Foreskin melanocyte (primary cell): ENCODE measurements at places on chromosomes 11 and 22.

- no peak for DNase-seq
Measured at GRCh38 chr11:131809203-131809918, 438.9 kb downstream of the NTM start.

- DNase-seq, result no peak
Measured at GRCh38 chr11:77879218-77879617, 58.3 kb downstream of the AAMDC start.

GRCh38 chr22:20245577-20246367 is 22.3 kb downstream of the RTN4R start:
- no peak for DNase-seq

- no peak for DNase-seq
Measured at GRCh38 chr11:126336671-126337101, 18.8 kb upstream of the ST3GAL4 start.

DNA sequence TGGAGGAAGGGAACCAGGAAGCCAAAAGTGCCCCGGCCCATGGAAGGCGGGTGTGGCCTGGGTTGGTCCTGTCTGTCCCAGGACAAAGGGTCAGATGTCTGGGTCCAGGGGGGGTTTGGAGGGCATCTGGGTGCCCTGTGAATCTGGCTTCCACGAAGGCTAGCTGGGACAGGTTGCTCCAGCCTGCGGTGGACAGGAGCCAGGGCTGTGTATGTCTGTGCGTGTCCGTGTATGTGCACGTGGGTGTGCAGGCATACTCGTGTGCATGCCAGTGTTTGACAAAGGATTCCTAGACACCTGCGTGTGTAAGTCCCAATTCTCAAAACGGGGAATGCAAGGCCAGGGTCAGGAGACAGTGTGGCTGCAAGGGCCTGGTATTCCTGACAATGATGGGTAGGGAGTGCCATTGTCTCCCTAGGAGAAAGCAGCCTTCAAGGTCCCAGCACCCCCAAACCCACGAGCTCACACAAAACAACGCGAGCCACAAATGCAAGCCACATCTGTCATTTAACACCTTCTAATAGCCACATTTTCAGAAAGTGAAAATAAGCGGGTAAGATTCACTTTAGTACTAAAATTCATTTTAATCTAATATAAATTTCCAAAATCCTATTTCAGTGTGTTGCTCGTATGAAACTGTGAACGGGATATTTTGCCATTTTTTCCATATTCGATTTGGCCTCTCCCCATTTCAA is 78.4 kb upstream of the WNT7B start:
- no peak for DNase-seq

GRCh38 chr11:116993599-116993998 is 104.6 kb downstream of the SIK3 start:
- no peak for DNase-seq

DNA sequence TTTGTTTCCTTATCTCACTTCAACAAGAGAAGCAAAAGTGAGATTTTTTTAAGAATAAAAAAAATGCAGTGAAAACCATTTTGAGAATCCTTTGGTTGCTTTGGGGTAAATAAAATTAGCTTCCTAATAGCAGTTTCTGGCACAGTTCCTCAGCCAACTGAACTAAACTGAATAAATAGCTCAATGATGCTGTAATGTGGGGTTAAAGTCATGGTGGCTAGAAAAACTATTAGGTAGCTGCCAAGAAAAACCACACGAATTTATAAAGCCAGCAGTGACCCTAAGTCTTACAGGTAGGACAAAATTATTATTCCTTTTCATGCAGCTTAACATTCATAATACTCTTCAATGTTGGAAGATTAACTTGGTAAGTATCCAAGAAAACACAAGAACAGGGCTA is 142.4 kb downstream of the APIP start:
- DNase-seq, result no peak

DNA sequence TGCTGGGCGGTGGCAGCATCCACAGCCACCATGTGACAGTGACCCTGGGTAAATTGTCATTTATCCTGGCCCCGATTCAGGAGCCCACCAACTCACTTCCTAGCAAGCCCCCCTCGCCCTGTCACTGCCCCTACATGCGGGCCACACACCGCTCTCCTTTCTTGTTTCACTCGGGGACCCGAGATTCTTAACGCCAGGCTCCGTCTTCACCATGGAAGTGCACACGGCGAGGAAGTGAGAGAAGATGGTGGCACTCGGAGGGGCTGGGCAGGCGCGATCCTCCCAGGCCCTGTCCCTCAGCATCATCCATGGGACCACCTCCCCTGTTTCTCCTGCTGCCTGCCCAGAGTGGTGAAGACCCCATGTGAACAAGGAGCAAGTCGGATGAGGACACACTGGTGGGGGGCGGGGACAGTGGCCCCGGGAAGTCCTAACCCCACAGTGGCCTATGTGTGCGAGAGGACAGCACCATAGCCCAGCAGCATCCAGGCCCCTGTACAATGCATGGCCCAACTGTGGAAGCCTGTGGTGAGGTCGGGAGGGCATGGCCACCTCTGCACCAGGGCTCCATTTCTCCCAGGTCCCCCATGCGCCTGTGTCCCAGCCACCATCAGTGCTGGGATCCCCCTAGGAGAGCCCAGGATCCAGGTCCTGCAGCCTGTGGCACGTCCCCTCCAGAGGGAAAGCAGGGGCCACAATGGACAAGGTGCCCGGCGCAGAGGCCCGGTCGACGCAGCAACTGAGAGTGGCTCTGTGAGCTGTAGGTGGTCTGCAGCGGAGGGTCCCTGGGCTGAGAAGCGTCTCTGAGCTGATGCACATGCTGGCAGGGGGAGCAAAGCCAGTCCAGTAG is 262.8 kb downstream of the BRD1 start:
- no peak for DNase-seq

DNA sequence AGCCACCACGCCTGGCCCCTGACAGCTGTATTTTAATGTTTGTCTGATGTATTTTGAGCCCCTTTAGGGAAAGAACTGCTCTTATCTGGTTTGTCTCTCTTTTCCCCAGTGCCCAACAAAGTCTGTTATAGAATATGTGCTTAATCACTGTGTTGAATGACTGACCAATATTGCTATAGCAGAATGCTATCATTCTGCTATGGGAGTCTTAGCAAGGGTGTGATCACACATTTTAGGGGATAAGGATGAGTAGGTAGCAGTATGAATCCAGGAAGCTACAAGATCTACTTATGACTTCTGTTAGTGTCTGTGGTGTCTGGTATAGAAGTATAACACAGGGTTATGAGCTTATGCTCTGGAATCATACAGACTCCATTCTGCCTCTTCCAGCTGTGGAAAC is 117.5 kb upstream of the RRM1 start:
- no peak for DNase-seq

GRCh38 chr11:70193411-70194292 is 9.4 kb upstream of the FADD start:
- DNase-seq, result no peak

- DNase-seq, result no peak
Measured at GRCh38 chr22:46546466-46547178, 9.2 kb upstream of the CELSR1 start.

- no peak for DNase-seq
Measured at GRCh38 chr11:48193876-48194275, 22.7 kb upstream of the OR4B1 start.

- DNase-seq, result no peak
Measured at GRCh38 chr11:67266449-67267187, at the start of gene GRK2. Gene GRK2, plus strand, starts transcription at chr11:67266473. Its CDS starts 227 bp downstream, at chr11:67266700.

GRCh38 chr11:102489186-102490145 is 36.9 kb upstream of the TMEM123 start:
- no peak for DNase-seq

DNA sequence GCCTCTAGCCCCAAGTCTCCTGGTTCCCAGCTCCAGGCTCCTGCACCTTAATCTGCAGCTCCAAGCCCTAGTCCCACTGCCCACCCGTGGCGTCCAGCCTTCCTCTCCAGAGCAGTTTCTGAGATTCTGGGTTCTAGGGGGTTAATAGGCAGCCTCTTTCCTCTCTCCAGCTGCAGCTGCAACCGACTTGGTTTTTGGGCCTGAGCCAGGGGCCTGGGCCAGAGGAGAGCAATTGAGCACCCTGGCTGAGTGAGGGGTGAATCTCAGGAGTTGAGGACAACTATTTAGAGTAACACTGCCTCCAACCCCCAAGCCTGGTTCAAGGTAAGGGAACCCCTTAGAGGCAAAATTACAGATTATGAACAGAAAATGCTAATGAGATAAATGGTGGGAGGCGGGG is 9.0 kb upstream of the CHRM1 start:
- no peak for DNase-seq

DNA sequence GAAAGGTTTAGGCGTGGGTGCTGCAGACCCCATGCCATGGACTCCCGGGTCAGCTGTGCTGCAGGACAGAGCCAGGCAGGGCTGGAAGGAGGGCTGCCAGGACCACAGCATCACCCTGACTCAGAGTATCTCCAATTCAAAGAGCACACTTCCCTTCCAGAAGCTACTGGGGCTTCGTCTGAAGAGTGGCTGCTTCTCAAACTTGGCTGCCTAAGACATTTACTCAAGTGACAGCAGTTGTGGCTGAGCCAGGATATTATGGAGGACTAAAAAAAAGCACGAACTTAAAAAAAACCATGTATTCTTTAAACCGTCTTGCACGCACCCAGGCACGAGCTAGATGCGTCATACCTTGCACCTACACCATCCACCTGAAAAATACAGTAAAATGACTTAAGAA is 13.0 kb upstream of the BID start:
- no peak for DNase-seq

- peak; percentile 65 for DNase-seq
Measured at GRCh38 chr11:120205596-120206161, 5.2 kb upstream of the OAF start.

GRCh38 chr22:22243033-22243680 is 1.4 kb upstream of the VPREB1 start:
- no peak for DNase-seq

GRCh38 chr11:121692236-121692635 is 239.5 kb upstream of the SORL1-AS1 start:
- no peak for DNase-seq

GRCh38 chr11:2942447-2942846 is 13.2 kb upstream of the PHLDA2 start:
- DNase-seq, result no peak

GRCh38 chr11:129131316-129131715 is 60.8 kb downstream of the ARHGAP32 start:
- no peak for DNase-seq

DNA sequence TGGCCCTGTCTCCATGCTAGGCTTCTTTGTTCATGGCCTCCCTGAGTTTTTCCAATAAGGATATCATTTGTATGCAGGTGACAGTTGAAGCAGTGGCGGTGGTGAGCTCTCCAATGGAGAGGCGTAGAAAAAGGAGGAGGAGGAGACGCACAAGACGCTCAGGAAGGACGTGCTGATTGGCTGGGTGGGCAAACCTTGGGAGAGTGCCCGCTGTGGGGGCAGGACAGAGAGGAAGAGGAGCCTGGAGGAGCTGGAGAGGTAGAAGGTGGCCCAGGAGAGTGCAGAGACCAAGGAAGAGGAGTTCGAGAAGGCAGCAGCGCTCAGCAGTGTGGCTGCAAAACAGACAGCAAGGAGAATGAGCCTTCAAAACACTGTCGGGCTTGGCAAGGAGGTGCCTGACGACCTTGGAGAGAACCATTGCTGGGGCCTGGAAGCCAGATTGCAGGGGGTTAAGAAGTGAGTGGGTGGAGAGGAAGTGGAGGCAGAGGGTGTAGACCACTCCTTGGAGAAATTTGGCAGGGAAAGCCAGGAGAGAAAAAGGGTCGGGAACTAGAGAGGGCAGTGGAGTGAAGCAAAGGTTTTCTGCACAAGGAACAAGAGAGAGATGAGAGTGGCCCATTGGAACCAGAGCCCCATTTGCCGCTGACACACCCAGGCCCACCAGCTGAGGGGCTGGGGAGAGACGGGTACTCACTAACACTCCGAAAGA is 7.5 kb downstream of the CLCF1 start:
- DNase-seq, result no peak

DNA sequence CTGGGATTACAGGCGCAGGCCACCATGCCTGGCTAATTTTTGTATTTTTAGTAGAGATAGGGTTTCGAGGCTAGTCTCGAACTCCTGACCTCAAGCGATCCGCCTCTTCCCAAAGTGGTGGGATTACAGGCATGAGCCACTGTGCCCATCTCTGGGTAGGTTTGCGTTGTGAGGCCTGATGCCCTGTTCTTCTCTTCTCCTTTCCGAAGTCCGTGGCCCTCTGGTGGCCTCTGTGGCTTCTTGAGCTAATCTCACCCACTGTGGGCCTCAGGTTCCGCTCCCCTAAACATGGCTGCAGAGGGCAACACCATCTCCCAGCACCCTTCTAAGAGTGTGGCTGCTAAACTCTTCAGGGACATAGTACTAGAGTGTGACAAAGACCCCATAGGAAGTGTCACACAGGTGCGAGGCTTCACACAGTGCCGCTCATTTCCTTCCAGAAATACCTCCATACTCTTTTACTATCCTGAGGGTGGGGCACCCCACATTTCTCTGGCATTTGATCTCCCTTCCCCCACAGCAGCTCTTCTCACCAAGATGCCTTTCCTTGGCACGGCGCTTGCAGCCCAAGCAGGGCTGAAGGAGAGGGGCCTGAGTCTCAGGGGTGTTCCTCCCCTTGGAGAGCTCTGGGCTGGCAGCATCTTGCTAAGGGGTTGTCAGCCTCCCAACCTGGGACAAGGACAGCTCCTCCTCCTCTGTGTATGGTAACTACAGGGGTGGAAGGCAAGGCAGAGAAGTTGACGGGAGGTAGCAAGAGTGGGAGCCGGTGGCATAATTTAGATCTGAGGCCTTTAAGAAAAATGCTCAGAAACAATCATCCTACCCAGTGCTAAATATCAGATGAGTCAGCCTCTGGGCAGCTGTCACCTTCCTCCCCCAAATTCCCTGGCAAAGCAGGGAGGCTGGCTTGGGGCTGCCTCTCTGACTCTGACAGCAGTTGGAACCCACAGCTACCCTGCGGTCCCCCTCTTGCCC is 6.1 kb downstream of the THY1 start:
- DNase-seq, result no peak

GRCh38 chr11:10692531-10693115 is 932 bp downstream of the IRAG1 start:
- DNase-seq, result no peak

GRCh38 chr11:68383976-68384501 is 71.6 kb downstream of the LRP5 start:
- DNase-seq, result no peak

- DNase-seq, result no peak
Measured at GRCh38 chr11:123206791-123207434, 11.9 kb upstream of the CLMP start.

DNA sequence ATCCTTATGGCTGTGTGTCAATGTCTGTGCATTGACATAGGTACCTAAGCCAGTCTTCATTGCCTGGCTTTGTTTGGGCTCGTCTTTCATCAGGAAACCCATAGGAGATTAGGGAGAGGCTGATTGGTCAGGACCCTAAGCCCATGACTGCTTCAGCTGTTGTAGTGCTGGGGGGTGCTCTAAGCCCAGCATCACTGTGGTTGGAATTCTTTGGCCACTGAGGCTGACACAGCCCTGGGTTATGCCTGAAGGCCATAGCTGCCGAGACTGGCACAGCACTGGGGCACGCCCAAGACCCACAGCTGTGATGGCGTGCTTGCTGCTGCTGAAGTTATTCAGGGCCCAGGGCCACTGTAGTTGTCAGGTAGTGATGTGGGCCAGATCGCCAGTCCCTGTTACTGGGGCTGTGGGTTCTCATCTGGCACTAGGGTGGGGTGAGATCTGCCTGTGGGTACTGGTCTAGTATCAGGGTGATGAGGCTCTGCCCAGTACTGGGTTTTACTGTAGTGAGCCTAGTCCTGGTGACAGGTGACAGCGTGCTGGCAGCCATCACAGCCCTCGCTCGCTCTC is 4.9 kb downstream of the USP18 start:
- no peak for DNase-seq
